ENCODE measurements at places on chromosomes 7 and 10.

DNA sequence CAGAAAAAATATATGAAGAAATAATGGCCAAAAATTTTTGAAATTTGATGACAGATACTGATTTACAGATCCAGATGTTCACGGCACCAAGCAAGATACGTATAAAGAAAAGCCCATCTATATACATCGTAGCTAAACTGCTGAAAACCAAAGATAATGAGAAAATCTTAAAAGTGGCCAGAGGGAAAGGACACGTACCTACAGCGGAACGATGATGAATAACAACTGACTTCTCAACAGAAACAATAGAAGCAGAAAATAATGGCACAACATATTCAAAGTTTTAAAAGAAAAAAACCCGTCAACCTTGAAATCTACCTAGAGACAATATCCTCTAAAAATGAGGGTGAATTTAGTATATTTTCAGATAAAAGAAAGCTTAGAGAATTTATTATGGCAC, 31.9 kb downstream of the IL2RA start:
- DNase-seq: no peak

GRCh38 chr7:979886-980571, 3.0 kb upstream of the CYP2W1 start:
- DNase-seq: no peak

DNA sequence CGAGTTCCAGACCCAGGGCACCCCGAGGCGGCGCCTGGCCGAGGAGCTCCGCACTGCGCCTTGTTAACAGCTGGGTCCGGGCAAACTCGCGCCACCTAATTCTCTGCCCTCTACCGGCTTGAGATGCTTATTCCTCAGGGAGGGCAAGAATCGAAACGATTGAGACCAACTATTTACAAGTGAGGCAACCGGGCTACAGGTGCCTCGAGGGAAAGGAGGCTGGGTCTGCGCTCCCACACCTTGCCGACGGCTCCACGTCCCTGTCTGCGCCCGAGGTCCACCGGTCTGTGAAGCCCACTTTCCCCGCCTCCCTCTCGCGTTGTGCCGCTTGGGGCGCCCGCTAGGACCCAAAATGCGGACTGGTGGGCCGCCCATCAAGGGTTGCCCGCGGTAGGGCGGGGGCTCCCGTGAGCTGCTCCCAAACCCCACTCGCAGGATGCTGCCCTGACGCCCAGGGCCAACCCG, 527 bp downstream of the AKR1B1 start:
- DNase-seq: peak; percentile 46

DNA sequence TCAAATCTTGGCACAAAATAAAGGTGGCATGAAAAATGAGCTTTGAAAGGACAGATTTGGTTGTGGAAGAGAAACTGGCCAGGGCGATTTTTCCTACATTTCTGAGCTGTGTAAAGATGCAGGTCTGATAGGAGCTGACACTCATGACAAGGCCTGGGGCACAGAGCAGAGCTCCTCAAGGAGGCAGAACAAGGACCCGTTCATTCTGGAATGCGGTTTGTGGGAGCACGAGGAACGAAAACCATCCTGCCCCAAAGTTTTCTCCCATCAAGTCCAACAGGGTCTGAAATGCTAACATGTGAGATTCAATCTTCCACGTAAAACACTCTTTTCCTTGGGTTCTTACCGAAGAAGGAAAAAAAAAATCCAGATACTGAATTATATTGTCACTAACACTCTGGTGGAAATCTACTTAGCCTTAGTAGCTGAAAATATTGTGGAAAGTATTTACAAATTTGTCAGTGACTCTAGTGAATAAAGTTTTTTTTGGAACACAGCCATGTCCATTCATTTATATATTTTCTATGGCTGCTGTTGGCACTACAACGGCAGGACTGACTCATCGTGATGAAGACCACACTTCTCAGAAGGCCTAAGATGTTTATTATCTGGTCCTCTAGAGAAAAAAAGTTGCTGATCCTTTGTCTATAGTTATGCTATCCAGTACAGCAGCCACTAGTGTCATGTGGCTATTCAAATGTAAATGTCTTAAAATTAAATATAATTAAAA, 215.7 kb downstream of the BAMBI start:
- DNase-seq: no peak

- DNase-seq: no peak
Measured at GRCh38 chr10:22317076-22317370, 835 bp downstream of the COMMD3 start.

DNA sequence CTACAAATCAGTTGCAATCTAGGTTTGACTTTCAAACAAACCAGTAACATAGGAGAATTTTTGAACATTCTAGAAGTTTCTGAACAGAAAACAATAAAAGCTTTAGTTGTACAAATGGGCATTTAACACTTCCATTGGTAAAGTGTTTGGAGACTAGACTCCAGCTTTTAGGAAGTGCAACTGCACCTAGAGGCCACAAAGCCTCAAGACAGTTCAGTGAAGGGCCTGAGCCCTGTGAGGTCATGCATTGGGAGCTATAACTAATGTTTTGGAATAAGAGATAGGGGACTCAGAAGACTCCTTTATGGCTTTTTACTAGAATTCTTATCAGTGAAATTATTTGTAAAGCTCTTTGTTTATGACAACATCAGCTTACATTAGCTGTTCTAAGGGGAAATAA, 3.0 kb upstream of the EPHB6 start:
- DNase-seq: no peak

GRCh38 chr10:60795465-60796202, 17.4 kb downstream of the CDK1 start:
- DNase-seq: no peak

GRCh38 chr10:88401671-88402347, 181.3 kb downstream of the RNLS start:
- DNase-seq: no peak

- DNase-seq: no peak
Measured at GRCh38 chr7:98058186-98058585, 48.5 kb upstream of the LMTK2 start.

All from globus pallidus (tissue), 1 donor.